ENCODE measurements at places on chromosomes 7 and 10.

- DNase-seq: no peak
Measured at GRCh38 chr10:125012851-125013528, 71.1 kb downstream of the ZRANB1 start.

- DNase-seq: peak; percentile 55
Measured at GRCh38 chr10:46106410-46107255, 60.6 kb upstream of the MSMB start.

- no peak for DNase-seq
Measured at GRCh38 chr10:69151984-69152383, 28.0 kb downstream of the VPS26A start.

DNA sequence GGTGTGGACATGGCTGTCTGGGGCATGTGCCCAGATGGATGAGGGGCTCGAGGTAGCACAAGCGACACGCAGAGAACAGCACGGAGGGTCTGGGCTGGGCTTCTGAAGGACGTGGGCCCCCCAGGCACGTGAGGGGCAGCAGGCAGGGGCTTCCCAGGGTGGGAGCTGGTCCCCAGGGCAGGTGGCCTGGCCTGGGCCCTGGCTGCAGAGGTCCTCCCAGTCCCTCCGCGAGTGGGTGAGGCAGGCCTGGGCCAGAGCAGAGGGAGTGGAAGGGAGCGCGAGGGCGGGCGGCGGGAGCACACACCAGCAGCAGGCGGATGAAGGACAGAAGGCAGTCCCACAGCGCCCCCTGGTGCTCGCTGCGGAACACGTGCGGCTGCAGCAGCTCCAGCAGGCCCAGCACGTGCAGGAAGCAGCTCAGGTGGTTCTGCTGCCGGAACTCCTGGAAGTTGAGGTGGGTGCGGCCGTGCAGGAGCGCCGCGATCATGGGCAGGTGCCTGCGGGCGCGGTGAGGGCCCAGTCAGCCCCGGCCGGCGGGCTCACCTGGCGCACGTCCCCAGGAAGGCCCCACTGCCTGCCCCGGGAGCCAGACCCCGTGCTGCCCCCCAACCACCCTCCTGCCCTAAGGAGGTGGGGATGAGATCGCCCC lies 14.7 kb upstream of the MICALL2 start:
- peak; percentile 93 for DNase-seq

DNA sequence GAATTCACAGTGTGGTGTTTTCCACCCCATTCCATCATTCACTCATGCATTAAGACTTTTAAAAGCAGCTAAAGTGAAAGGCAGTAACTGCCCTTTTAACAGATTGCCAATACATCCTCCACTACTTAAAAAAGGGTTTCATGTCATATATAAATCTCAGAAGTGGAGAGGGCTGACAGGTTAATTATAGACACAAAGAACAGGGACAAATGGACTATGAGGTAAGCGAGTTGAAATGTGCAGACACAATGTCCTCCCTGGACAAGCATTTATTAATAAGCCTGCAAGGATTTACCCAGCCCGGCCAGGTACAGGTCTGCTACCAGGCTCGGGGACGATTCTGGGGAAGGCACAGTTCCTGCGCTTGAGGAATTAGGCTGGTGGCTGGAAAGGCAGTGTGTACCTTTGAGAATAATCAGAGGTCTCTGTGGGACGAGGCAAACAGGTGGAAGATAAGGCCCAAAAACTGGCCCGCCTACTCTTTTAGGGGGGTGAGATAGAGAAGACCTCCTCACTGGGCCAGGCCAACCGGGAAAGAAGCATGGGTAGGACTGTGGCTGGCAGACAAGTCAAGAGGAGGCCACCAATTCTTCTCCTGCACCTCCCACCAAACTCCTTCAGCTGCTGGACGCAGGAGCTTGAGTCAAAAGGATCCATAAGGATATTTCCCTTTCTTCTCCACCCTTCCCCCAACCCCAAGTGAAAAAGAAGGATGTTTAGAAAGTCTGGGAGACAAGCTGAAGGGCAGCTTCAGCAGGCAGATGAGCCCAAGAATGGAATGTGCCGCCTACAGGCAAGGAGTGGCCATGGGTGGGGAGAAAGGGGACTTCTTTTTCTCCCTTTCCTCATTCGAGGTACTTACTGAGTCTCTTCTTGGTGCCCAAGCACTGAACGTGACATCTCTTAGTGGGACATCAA lies 1.5 kb downstream of the PDLIM1 start:
- DNase-seq: peak; percentile 65

DNA sequence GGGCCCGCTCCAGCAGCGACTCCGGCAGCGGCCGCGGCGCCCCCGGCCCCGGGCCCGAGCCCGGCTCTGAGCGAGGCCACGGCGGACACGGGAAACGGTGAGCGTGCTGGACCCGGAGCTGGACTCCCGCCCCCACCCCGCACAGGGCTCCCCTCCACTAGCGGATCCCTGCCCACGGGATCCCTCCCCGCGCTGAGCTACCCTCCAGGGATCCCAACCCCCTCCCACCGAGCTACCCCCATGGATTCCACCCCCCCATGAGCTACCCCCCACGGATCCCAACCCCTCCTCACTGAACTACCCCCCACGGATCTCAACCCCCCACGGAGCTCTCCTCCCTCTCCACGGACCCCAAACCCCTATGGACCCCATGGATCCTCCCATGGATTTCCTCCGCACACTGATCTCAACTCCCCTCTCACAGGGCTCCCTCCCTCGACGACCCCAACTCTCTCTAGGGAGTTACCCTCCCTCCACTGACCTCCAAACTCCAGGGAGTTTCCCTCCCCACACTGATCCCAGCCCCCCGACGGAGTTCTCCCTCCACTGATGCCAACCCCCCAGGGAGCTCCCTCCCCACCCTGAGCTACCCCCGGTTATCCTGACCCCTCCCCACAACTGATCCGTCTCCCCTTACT lies 20.6 kb upstream of the HSPB1 start:
- no peak for DNase-seq

GRCh38 chr10:113663908-113664307 lies at the start of gene NRAP:
TSS of gene NRAP (minus strand) at chr10:113664041. CDS start at chr10:113663882, 159 bp downstream.
- no peak for DNase-seq

DNA sequence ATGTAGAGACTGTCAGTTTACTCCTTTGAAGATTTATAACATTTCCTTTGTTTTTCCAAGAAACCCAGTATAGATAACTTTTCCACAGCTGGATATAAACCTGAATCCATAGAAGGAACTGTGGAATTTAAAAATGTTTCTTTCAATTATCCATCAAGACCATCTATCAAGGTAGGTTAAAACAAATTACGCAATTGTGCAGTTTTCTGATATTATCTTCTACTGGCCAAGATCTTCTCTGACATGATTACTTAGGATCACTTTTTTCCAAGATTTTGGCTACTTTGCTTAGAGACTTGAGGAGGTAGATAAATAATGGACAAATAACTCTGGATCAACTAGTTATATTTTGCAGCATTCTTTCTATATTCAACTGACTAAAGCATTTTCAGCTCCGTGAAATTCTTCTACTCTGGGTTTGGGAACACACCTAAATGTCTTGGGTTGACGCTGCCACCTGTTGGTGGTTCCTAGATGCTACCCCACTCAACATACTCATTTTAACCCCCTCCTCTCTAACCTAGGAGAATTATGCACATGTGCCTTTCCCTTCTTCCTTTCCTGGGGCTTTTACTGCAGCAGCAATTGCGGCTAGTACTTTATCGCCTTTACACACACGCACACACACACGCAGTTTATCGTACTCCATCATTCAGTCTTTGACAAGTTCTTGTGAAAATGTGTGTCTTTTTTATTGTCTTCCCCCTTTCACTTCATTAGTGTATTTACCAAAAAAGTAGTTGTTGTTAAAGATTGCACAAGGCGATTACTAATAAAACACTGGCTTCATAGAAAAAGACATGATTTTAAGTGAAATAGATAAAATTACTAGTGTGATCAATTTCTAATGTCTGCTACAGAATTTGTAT lies 32.7 kb downstream of the ABCB5 start:
- no peak for DNase-seq

GRCh38 chr10:69929575-69929974 lies 123.1 kb upstream of the MACROH2A2 start:
- no peak for DNase-seq

GRCh38 chr7:139351027-139351426 lies 8.7 kb upstream of the LUC7L2 start:
- no peak for DNase-seq
